ENCODE measurements at places on chromosomes 6 and 20. TPM values are rescaled to one million over a fixed set of nuclear protein-coding genes. Genes with fewer than 3 reads are reported as not detected.

DNA sequence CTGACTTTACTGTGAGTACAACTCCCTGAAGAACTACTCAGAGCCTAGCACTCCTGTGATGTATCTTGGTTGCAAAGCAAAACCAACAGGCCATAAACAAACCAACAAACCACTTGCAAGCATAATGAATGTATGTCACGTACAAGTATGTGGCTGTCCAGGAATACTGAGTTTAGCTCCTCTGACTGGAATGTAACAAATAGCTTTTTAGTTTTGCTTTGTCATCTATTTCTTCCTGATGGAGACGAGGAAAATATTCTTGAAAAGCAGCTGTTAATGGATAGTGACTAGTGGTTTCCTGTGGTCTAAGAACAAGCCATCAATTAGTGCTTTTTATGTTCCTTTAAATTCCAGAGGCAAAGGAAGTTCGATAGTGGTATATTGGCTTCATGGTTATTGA, 101.9 kb upstream of the LY86 start:
- DNase-seq, result no peak

- no peak for DNase-seq
These were observed 320.1 kb downstream of the BTBD3 start for GRCh38 chr20:12237772-12238171.

DNA sequence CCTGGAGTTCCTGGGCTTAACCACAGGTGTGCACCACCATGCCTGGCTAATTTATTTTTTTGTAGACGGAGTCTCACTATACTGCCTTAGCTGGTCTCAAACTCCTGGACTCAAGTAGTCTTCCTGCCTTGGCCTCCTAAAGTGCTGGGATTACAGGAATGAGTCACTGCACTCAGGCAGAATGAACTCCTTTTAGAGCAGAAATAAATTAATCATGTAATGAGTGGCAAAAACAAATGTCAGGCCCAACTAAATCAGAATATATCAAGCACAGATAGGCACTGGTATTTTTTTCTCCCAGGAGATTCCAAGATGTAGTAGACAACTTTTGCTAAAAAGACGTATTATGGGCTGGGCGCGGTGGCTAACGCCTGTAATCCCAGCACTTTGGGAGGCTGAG, 2.6 kb downstream of the RPS10 start:
- DNase-seq, result no peak

DNA sequence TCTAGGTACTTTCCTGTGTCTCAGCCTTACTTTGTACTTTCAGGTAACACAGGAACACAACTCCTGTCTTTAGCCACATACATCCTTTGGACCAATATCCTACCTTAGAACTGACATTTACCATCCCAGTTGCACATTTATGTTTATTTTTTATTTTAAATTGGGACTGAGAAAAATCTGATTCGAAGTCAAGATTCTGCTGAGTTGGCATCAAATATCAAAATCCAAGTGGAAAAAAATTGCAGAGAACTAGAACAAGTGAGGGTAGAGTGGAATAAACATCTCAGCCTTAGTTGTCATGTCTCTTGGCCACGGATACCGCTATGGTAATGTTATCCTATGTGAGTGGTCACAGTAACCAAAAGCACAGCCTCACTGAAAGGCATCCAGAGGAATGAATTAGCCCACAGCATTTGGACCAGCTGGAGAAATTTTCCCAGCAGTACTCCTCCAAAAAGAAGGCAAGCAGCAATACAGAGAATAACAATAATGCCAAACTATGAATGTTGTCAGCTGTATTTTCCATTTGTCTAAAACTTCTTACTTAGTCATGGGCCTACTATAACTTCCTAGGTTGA, 17.6 kb upstream of the EYA4 start:
- DNase-seq, result no peak

- no peak for DNase-seq
These were observed 42.9 kb downstream of the PHACTR3 start for GRCh38 chr20:59647271-59647670.

DNA sequence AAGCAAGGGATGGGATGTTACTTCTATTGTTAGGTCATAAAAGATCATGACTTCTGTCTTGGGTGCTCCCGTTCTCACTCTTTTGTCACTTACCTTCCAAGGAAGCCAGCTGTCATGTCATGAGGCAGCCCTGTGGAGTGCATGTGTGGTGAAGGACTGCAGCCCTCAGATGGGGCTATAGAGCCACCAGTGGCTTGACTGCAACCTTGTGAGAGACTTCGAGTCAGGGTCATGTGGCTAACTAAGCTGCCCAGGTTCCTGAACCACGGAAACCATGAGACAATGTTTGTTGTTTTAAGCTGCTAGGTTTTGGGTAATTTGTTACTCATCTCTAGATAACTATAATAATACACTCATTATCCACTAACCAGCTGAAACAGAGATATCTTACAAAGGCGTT, 477.1 kb downstream of the BTBD3 start:
- DNase-seq, result no peak

DNA sequence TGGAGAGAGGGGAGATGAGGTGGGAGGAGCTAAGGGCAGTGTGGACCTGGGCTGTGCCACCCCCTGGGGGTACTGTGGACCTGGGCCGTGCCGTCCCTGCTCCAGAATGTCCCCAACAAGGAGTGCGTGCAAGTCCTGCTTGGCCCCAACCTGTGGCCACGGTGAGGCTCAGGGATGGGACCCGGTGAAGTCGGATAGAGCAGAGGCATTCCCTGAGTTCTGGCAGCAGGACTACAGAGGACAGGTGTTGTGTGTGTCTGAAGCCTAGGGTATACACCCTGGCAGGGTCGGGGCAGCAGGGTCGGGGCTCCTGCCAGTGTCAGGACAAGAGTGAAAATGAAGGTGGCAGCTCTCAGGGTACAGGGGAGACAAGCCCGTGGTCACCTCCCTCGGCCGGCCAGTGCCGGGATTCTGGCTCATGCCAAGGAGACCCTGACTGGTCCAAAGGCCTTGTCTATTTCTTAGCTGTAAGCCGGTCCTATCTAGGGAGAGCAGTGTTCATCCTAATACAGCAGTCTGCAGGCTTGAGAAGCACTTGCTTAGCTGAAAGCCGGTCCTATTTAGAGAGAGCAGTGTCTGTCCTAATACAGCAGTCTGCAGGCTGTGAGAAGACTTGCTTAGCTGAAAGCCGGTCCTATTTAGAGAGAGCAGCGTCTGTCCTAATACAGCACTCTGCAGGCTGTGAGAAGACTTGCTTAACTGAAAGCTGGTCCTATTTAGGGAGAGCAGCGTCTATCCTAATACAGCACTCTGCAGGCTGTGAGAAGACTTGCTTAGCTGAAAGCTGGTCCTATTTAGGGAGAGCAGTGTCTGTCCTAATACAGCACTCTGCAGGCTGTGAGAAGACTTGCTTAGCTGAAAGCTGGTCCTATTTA, 95.9 kb downstream of the SMOC2 start:
- no peak for DNase-seq

GRCh38 chr20:60138256-60139220, 180.3 kb downstream of the CDH26 start:
- DNase-seq, result no peak

GRCh38 chr6:15608396-15608795, 54.4 kb downstream of the DTNBP1 start:
- no peak for DNase-seq

DNA sequence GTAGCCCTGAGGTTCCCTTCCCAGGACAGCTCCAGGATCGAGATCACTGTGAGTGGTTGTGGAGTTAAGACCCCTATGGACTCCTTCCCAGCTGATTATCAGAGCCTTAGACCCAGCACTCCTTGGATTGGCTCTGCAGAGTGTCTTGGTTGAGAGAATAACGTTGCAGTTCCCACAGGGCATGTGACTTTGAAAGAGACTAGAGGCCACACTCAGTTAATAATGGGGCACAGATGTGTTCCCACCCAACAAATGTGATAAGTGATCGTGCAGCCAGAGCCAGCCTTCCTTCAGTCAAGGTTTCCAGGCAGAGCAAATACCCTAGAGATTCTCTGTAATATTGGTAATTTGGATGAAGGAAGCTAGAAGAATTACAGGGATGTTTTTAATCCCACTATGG, 5.2 kb upstream of the BTN2A2 start:
- DNase-seq, result no peak

DNA sequence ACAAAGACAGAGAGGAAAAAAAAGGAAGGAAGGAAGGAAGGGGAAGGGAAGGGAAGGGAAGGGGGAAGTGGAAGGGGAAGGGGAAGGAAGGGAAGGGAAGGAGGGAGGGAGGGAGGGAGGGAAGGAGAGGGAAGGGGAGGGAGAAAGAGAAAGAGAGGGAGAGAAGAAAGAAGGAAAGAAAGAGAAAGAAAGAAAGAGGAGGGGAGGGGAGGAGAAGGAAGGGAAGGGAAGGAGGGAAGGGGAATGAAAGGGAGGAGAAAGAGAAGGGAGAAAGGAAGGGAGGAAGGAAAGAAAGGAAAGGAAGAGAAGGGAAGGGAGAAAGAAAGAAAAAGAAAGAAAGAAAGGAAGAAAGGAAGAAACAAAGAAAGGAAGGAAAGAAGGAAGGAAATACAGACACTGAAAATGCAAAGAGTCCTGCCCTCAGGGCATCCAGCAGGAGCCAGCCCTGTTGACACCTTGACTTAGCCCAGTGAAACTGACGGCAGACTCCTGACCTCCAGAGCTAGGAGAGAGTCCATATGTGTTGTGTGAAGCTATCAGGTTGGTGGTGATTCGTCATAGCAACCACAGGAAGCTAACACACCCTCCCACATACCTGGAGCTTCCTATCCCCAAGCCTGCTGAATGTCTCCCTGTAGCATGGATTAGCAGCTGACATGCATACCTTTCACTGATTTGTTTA, 58.7 kb upstream of the SULF2 start:
- no peak for DNase-seq

GRCh38 chr6:14277405-14277930, 159.9 kb downstream of the CD83 start:
- DNase-seq, result no peak

GRCh38 chr6:152595499-152595898, 41.7 kb downstream of the SYNE1 start:
- no peak for DNase-seq

DNA sequence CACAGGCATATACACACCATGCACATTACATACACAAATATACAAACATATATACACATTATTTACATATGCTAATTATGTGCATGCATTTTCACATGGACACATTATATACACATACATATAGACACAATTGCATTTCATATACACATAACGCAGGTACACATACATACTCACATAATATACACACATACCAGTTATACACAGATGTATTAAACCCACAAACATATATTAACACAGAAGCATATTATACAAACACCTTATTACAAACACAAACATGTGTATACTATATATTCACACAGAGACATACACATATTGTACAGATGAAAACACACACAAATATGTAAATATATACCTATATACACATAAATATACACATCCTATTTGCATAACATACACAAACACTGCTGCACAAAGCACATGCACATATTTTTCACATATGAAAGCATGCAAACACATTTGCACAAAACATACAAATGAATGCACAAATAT, 140.2 kb downstream of the VEGFA start:
- DNase-seq, result no peak

GRCh38 chr20:58880994-58881752, 28.7 kb downstream of the GNAS start:
- no peak for DNase-seq

DNA sequence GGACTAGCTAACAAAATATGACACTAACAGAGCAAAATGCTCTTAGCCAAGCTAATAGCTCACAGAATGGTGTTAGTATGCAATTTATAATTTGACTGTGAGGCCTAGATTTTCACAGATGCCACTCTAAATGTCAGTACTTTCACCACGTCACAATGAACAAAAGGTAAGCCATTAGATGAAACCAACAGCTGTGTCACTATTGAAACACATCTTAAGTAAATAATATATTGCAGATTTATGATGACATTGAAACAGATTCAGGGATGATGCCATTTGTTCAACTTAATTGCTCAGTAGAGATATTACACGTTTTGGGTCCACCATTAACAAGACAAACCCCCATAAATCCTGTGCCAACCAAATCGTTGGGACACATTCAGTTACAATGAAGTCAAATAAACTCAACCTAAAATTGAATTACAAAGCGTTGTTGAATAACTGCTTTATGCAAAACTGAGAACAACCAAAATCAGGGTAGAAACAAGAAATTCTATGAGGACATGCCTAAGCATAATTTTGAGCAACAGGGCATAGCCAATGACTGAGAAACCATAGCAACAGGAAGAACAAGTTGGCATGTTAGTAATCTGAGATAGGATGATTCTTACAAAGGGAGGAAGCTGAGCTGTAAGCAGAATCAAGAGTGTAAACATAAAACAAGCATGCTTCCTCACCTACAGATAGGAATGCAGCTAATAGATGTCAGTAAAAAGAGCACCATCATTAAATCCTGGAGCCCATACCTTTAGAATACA, 85.6 kb upstream of the KHDRBS2 start:
- DNase-seq, result no peak

GRCh38 chr6:99366852-99367251, 17.4 kb upstream of the FAXC start:
- DNase-seq, result no peak

GRCh38 chr20:366041-366718, 14.4 kb upstream of the TRIB3 start:
- no peak for DNase-seq

DNA sequence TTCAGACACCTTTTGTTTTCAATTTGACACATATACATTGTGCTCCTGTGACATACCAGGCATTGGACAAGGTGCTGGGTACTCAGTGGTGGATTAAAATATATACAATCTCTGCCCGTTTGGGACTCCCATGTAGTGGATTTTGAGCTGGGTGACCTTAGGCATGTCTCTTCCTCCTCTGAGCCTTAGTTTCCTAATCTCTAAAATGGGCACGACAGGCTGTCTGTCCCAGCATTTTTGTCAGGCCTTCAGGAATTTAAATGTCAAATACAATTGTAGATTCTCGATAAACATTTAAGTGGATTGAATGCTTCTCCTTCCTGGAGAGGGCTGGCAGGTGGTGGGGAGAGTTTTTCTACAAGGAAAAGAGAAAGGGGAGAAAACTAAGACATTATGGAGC, 22.6 kb downstream of the CDH22 start:
- no peak for DNase-seq

DNA sequence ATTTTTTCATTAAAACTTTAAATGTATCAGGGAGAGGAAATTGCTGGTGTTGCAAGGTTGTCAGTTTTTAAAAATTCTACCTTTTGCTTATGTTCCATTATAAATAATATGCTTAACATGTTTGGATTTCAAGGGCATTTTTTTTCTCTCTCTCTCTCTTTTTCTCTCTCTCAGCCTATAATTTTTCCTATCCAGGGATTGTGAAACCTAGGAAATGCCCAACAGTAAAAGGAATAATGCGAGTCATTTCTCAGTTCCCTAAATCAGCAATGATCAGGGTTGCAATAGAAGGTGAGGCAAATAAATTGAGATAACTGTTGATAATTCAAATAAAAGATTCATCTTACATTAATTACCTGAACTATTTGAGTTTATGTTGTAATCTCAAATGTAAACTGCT, 53.2 kb upstream of the IFNGR1 start:
- no peak for DNase-seq

Gene PPP1R3G
- total RNA-seq, result 1.1 TPM

Gene RBM24
- 5.4 TPM for total RNA-seq

Gene MEI4
- not detected for total RNA-seq

Gene SLC22A7
- total RNA-seq, result 1.8 TPM

Gene PGM3
- 17.9 TPM for total RNA-seq

Gene NT5E
- 143 TPM for total RNA-seq

Gene TUBB2A
- total RNA-seq, result 121 TPM

Gene GNRH2
- total RNA-seq, result not detected

Gene GCLC
- total RNA-seq, result 54.9 TPM

Gene COL11A2
- 0.11 TPM for total RNA-seq

Gene COL12A1
- 140 TPM for total RNA-seq

Gene ADGRF5
- total RNA-seq, result 29.6 TPM
